Stimulated activated CD4-positive, alpha-beta T cell treated with anti-CD3 and anti-CD28 coated beads, Interleukin-1b, Interleukin-23, amount 100 ng/mL, for 1 hour (primary cell): ENCODE measurements at places on chromosomes 12 and 14.
A peak's percentile ranks its signal among the peaks of the same experiment; 100 is the strongest.

GRCh38 chr14:51053157-51053556 is 41.7 kb downstream of the TRIM9 start:
- no peak for DNase-seq

GRCh38 chr12:51368640-51369517 is 22.3 kb downstream of the GALNT6 start:
- DNase-seq = peak; percentile 47

GRCh38 chr12:6312529-6313325 is 2.2 kb downstream of the PLEKHG6 start:
- DNase-seq = no peak

GRCh38 chr14:73381380-73382013 is 76.8 kb downstream of the NUMB start:
- DNase-seq = no peak

DNA sequence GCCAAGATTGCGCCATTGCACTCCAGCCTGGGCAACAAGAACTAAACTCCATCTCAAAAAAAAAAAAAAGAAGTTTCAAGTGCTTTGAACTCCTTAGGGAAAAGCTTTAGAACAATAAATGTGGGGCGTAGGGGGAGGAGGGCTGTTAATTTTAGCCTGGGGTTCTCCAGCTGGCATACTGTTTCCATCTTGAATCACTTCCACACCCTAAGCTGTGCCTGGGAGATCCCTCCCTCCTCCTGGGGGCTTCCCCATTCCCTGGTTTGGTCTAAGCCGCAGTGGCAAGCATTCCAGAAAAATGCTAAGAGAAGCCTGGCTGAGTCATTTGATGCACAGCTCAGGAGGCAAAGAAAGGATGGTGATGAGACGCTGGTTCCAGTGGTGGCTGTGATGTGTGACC is 2.3 kb upstream of the ZNF384 start:
- no peak for DNase-seq

DNA sequence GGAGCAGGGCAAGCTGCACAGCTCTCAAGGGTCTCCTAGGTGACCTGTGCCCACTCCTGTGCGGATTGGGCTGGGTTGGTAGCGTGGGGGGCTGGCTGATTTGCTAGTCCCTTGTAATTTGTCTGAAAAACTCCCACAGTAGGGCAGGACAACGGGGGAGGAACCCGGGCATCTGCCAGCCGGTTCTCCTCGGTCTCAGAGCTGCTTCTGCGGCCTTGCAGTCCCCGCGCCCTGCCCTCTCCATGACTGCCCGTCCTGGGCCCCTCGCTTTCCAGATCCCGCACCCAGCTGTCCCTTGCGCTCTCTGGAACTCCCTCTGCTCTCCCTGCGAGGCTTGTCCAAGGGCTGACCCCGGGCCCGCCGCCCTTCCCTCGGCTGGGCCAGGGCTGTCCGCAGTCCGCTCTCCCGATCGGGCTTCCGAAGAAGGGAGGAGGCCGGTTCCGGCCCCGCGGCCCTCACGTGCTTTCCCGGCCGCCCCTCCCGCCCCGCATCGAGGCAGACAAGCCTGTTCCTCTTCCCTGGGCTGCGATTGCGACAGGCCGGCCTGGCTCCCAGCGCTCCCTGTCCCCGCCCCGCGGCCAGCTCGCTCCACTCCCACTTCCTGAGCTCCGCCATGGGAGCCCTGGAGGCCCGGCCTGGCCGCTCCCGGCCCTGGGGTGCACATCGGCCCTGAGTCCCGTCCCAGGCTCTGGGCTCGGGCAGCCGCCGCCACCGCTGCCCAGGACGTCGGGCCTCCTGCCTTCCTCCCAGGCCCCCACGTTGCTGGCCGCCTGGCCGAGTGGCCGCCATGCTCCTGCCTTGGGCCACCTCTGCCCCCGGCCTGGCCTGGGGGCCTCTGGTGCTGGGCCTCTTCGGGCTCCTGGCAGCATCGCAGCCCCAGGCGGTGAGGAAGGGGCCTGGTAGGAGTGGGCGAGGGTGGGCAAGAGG is at the start of gene LTBR:
LTBR (plus strand) TSS at position 591 of the 927 bp plus-strand sequence; CDS start at position 788, 197 bp downstream.
- DNase-seq = no peak

DNA sequence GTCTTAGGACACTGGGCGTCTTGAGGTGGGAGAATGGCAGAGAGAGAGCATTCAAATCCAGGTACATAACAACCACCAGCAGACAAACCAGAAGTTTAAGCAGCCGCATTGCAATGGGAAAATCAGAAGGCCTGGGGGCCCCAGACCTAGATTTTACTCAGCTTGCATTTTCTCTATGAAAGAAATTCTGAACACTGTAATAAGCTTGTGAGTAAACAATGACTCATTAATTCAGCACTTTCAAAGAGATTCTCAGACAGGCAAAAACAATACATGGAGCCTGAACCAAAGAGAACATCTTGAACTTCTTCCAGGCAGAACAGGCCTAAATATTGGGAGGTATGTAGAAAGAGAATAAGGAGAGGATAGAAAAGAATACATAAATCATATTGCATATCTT is 69.8 kb upstream of the IFNG-AS1 start:
- no peak for DNase-seq

DNA sequence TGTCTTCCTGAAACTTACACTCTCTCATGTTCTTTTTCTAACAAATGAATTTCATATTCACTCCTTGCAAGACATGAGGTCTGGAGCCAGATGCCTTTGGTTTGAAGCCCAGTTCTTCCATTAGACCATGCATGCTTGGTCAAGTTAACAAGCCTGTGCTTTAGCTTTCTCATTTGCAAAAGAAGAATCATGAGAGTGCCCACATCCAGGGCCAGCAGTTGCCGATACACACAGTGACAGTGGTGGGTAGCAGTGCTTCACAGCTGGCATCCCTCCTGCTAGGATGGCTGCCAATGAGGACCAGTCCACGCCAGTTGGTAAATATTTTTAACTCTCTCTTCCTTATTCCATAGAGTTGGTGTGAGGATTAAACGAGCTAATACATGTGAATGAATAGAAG is 163.1 kb downstream of the PHLDA1 start:
- no peak for DNase-seq

DNA sequence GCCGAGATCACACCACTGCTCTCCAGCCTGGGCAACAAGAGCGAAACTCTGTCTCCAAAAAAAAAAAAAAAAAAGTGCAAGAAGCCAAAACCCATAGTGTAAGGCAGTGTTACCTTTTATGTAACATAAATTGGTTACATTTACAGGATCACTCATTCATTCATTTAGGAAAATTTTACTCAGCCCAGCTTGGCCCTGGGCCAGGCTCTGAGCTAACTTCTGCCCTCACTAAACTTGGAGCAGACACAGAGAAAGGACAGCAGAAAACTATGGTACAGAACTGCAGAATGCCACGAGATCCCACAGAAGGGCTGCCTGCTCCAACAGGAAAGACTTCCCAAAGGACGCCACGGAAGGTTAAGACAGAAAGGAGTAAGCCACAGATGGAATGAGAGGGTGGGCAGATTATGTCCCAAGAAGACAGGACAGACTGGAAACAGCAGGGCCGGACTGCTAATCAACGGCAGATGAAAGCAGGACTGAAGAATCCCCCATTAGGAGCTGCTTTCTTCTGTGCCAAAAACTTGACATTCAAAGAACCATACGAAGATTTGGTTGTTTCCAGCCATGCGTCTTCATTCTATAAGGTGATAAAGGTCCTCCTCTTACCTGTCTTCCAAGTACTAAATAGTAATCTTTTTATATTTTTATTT is 18.9 kb downstream of the PPP1R13B start:
- DNase-seq = no peak

DNA sequence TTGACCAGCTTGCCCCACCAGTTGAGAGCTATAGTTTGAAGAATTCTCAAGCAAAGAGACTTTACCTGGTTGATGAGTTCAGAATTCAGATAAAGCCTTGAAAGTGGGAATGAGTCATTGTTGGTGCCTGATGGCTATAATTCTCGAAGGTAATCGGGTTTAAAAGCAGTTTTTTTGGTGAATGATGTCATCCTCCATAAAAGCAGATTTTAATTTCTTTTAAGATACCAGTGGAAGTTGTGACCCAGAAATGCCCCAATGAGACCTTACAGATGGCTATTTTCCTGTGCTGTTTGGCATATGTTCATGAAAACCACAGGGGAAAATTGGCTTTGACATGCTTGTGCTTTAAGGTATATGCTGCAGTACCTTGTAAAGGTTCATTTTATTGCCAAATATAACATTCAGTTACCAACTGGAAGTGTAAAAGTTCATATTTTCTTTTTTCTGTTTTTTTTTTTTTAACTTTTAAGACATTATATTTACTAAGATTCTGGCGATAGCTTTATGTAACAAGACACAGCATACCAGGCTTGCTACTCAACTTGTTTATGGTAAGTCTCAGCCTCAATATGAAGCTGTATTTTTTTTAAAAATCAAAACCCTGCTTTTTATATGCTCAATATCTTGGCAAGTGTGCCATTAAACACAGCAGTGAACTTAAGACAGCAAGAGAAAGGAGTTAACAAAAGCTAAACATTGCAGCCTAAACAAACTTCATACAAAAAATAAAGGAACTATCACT is 119.3 kb downstream of the LMNTD1 start:
- DNase-seq = no peak

DNA sequence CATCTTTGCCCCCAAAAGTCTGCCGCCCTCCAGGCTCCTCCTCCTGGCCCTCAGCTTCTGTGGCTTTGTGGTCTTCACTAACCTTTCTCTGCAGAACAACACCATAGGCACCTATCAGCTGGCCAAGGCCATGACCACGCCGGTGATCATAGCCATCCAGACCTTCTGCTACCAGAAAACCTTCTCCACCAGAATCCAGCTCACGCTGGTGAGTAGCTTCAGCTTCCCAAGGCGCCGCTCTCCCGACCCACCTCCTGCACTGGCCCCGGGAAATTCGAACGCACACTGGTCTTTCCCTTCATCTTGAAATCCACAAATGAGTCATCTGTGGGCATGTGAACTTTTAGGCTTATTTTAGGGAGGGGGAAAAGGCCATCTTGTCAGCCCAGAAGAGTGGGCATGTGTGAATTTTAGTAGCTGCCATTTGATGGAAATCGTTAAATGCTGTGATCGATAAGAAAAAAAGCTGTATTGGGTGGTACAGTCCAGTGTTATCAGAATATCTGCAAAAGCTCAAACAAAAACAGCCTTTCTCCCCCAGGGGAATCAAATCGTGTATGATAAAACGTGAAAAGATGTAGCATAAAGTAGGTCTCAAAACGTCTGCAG is 700 bp downstream of the SLC35E3 start:
- DNase-seq = no peak

GRCh38 chr14:96090441-96091148 is 51.4 kb downstream of the C14orf132 start:
- DNase-seq = no peak

DNA sequence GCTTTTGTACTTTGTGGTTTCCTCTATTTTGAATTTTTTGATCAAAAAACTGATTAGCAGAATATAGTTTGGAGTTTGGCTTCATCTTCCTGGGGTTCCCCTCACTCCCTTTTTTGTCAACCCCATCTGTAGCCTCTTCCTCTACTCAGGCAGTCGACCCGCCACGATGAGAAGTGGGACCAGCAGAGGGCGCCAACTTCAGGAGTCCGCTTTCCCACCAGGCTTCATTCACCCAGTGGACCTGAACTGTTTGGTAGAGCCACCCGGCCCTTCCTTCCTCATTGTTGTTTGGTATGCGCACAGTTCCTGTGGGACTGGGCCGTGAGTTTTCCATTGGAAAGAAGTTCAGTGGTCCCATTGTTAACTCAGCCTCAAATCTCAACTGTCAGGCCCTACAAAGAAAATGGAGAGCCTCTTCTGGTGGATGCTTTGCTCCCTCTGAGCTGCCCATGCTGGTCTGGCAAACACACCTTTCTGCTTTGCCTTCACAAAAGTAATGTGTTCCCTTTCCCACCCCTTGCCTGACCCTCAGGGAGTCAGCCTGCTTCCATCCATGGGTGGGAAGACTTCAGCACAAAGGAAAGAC is 21.7 kb downstream of the TMBIM6 start:
- DNase-seq = peak; percentile 45

DNA sequence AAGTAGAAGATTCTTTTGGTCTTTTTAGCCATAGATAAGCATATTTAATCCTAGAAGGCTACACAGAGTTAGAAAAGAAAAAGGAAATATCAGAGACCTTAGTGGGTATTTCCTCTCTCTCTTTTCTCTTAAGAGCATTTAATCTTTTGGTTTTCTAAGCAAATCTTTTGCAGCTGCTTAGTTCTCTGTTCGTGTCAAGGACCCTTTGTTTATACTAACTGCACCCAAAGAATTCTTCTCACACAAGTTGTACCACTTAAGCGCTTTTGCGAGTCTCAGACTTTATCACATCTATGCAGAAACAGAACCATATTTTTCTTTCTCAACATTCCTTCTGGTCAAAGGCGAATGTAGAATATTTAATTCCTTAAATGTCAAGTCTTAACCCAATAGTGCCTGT is 17.9 kb upstream of the NID2 start:
- no peak for DNase-seq

DNA sequence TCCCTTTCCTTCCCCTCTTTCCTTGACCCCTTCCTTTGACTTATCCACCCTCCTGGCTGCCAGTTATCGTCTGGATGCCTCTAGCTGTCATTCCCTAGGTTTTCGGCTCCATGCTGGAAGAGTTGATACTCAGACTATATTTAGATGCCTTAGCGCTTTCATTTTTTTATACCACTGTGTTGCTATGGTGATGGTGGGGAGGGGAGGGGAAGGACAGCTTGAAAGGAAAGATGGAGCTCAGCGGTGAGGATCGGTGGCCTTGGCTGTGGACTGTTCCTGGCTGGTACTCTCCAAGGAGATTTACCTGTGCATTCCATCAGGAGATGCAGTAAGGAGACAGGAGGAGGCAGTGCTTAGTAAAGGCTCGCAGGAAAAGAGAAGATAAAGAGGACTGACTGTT is 108.7 kb downstream of the SLC8A3 start:
- no peak for DNase-seq

- no peak for DNase-seq
These were observed 1.4 kb upstream of the PKP2 start for GRCh38 chr12:32897687-32898573.

DNA sequence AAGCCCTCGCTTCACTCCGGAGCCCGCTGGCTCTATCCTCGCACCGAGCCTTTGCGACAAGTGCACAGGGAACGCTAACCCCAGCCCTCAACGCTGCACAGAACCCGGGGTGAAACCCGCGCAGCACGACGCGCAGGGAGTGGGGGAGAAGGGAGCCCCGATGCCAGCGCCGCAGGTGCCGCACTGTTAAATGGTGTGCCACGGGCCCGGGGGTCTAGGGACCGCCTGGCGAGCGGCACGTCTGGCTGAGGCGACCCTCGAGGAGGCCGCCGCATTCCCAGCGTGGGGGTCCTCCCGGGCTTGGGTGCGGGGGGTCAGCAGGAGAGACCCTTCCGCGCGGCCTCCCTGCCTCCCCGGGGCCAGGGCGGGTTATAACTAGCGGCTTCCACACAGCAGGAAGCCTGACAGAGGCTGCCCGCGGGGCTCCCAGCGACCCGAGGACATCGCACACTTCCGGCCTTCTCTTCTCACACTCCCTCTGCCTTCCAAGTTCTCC is 23.8 kb upstream of the LRTM2 start:
- DNase-seq = no peak
